Stimulated activated CD4-positive, alpha-beta T cell treated with anti-CD3 and anti-CD28 coated beads, Interleukin-12 subunit alpha, Interleukin-12 subunit beta, amount 100 ng/mL, for 24 hours (primary cell): ENCODE measurements at places on chromosomes 5 and 9.

- DNase-seq: no peak
Measured at GRCh38 chr9:136590821-136591752, 45.2 kb upstream of the NOTCH1 start.

DNA sequence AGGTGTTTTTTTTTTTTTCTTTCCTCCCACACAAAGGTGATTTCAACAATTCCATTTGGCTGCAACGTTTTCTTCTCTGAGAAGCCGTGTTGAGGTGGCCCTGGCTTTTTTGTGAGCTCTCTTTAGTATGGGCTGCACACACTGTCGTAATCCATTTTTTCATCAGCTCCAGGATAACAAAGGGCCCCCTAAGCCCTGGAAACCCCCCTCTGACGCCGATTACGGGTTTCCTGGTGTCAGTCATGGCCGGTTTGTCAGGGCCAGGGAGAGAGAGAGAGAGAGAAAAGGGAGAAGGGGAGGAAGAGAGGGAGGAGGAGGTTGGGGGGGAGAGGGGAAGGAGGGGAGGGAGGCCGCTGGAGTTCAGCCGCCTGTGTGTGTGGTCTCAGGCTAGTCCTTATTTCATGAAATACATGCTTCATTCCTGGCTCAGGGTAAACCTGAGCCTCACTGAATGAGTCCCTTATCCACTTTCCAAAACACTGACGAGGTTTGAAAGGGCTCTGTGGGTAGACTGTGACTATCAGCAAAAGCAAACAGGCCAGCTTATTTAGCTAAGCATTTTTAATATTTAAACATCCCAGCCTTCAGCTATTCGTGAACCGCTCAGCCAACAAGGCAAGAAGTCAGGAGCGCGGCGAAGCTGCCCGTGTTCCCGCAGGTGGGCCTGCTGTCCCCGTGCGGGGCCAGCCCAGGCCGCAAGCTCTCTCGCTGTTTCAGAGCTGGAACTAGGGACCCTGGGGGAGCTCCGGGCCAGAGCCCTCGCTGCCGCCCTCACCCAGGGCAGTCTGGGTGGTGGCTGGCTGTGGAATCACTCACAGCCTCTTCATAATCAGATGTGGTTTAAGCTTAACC is 172.8 kb downstream of the ERCC6L2 start:
- no peak for DNase-seq

DNA sequence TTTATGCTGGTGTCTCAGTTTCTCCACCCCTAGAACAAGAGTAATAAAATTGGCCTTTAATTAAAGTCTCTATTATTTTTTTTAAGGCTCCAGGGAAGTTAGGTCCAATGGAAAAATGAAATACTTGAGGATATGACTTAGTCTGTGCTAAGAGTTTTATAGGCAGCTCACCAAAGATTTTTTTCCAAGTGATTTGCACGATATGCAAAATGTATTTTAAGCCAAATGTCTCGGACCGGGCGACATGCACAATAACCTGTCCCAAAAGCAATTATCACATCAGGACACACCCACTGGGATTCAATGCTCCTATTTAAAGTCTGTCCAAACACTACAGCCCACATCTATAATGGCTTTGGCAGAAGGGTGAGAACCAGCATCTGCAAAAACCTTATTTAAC is 136.1 kb upstream of the ANKH start:
- no peak for DNase-seq

DNA sequence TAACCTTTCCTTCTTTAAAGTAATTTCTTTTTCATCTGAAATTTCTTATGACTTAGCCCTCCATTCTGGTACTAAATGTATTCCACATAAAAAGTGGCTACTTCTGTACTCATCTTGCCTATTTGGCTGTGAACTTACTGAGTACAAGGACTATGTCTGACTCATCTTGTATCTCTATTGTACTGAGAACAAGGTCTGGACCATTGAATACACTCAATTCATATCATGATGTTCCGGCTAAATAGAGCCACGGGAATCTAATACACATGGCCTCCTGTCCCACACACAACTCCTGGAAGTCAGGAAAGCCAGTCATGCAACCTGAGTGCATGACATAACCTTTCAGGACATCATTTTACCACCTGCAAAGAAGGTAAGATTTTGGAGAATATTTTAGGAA is 203.9 kb downstream of the PLK2 start:
- no peak for DNase-seq

DNA sequence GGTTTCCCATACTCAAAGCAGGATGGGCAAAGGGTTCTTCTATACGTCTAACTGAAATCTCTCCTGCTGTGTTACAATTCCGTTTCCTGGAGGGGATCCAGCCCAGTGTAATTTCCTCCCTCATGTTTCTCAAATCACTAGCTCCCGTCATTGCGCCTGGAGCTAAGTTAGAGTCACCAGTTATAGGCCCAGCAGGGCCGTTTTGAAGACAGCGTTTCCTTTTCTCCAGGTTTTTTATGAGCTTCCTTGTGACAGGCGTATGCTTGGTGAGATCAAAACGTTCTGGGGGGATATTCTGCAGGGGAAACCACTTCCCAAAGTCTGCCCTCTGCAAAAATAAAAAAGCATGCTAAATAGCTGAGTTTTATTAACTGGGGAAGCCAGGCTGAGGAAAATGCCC is 53.0 kb upstream of the WWC1 start:
- no peak for DNase-seq

- DNase-seq: peak; percentile 30
Measured at GRCh38 chr5:45696206-45696836, at the start of gene HCN1. TSS of gene HCN1 (minus strand) at chr5:45696380.

DNA sequence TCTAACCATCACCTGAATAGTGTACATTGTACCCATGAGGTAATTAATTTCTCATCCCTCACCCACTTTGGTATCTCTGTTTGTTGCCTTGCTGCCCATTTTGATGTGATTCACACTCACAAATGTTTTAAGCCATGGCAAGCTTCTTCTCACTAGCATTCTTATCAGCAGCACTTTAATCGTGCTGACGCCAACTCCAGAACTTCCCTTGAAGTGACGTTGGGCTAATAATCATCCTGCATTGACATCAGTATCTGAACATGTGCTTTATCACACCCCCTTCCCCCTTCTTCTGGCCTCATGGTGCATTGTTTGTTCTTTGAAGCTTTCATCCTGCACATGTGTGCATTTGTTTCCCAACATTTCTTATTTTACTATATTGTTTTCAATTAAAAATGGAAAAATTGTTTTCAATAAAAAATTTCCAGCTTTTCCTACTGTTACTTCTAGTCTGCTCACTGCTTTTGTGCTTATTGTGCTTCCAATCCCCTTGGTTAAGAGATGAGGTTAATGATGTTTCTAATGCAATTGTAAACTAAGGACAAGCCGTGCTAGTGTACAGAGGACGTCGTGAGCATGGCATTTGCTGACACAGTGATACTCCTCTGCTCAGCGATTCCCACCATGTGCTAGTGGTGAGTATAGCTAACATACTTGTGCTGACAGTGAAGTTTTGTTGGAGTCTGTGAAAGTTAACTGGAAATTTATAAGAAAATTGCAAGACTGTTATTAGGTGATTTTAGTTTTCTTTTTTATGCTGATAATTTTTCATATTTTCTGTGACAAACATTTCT is 238.5 kb downstream of the KDM4C start:
- DNase-seq: no peak

DNA sequence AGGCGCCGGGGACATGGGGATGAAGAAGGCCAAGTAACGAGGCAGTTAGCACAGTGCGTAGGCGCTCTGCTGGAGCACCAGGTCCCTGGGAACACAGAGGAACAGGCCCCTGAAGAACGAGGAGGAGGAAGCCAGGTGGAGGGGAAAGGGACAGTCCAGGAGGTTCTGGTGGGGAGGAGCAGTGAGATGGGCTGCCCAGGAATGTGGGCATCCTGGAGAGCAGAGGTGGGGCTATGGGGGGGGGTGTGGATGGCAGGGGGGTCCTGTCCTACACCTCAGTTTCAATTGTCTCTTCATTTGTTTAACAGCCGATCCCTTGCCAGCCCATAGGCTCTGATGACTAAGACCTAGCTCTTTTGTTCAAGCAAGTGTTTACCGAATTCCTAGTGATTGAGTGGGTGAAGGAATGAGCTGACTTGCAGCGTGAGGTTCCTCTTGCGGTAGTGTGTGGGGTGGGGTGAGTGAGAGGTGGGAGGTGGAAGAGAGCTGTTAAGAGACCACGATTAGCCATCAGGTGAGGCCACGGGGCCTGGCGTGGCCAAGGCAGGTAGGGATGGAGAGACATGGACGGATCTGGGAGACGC is 8.4 kb upstream of the PHYHD1 start:
- no peak for DNase-seq

DNA sequence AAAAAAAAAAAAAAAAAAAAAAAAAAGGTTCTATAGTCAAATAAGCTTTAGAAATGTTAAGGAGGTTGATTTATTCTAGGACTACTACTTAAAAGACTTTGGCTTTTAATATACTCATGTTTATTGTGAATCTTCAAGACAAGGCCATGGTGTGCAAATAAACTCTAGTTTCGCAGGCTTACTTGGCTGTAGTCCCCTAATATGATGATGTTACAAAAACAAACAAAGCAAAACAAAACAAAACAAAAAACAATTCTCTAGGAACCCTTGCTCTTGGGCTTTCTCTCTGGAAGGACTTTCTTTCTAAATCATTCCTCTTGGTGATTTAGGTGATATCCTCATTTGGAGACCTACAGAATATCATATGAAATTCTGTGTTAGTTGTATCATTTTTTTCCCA is 172.0 kb downstream of the GDNF start:
- DNase-seq: no peak

DNA sequence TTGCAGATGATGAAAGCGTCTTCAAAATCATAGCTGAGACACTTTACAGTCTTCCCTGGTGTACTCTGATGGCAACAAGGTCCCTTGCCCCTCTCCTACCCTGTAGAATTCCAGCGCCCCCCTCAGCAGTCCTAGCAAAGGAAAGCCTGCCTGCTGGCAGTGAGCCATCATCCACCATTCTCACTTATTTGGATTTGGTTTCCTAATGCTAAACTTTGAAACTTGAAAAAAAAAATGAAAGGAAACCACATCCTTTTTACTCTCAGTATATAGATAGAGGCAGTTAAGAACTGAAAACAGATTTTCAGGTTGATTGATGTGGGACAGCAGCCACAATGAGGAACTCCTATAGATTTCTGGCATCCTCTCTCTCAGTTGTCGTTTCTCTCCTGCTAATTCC is at the start of gene GZMA:
Gene GZMA (plus strand): TSS at position 299 of the 400 bp plus-strand sequence. CDS start 37 bp downstream, at position 336.
- DNase-seq: no peak

DNA sequence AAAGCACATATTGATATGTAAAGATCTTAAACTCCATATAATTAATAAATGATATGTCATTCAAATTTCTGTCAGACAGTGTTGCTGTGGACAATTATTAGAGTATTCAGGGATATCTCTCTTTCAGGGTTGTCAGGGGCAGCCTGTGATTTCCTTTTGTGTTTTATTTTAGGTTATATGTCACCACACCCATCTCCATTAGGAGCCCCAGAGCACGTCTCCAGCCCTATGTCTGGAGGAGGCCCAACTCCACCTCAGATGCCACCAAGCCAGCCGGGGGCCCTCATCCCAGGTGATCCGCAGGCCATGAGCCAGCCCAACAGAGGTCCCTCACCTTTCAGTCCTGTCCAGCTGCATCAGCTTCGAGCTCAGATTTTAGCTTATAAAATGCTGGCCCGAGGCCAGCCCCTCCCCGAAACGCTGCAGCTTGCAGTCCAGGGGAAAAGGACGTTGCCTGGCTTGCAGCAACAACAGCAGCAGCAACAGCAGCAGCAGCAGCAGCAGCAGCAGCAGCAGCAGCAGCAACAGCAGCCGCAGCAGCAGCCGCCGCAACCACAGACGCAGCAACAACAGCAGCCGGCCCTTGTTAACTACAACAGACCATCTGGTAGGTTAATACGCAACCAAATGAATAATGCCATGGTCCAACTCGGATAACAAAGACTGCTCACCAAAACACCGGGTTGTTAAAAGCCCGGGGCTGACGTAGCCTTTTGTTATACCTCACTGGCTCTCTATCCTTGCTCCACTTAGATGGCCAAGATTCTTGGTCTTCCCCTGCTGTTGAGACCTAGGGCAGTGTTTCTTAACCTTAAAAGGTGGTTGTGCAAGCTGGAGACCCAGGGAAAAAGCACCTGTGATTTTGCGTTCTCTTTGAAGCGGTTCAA is 24.4 kb downstream of the SMARCA2 start:
- no peak for DNase-seq

- no peak for DNase-seq
Measured at GRCh38 chr5:138647261-138647788, 72.1 kb upstream of the HSPA9 start.

GRCh38 chr9:130986356-130986965 is 22.5 kb upstream of the LAMC3 start:
- DNase-seq: no peak

- DNase-seq: no peak
Measured at GRCh38 chr5:75678155-75678554, 39.1 kb downstream of the POC5 start.

- no peak for DNase-seq
Measured at GRCh38 chr9:95815961-95816360, 59.5 kb upstream of the ERCC6L2 start.

GRCh38 chr5:17336054-17336453 is 118.6 kb downstream of the BASP1 start:
- no peak for DNase-seq

- DNase-seq: no peak
Measured at GRCh38 chr5:142439207-142439860, 114.5 kb upstream of the SPRY4 start.

DNA sequence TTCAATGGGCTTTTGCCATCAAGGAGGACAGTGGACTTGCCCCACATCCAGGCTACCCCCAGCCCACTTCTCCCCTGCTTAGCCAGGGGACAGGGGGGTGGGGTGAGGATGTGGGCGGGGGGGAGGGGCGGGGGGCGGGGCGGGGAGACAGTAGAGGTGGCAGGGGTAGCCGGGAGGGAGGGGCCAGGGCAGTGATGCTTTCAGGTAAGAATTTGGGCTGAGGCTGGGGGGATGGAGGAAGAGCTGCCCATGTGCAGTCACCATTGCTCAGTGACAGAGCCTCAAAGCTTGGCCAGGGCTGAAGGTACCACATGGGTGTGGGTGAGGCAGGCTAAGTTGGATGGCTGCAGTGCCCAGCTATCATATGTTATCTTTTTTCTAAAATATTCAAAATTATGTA is 40.7 kb upstream of the HNRNPA0 start:
- no peak for DNase-seq

DNA sequence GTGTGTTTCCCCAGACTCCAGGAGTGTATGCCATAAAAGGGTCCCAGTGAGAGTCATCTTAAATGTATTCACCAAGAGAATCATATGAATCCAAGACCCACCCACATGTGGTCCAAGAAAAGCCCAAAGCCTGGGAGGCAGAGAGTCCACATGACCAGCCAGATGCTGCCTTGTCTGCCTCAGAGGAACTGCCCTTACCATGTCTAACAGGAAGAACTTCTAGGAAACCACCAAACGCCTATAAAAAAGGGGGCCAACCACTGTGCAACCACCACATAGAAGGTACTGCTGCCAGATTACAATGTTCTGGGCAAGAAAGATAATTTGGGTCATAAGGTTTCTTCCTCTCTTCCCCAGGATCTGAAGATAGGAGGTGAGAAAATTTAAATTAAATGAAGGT is 129.8 kb upstream of the SLC24A2 start:
- DNase-seq: no peak

- no peak for DNase-seq
Measured at GRCh38 chr5:150141544-150142184, 14.0 kb downstream of the PDGFRB start.
